ENCODE measurements at places on chromosomes 3 and 15. TPM values are rescaled to one million over a fixed set of nuclear protein-coding genes. Genes with fewer than 3 reads are reported as not detected.

GRCh38 chr3:152742368-152743347, 92.3 kb upstream of the P2RY1 start:
- no peak for DNase-seq

PLA2G4D gene
- total RNA-seq, result 4.8 TPM

- DNase-seq, result no peak
These were observed 273.4 kb downstream of the ARRDC4 start for GRCh38 chr15:98233873-98234272.

- DNase-seq, result peak; percentile 92
These were observed 84.5 kb upstream of the GALNT15 start for GRCh38 chr3:16090024-16090423.

PRR23E gene
- not detected for total RNA-seq

GRCh38 chr15:58420579-58421043, 11.2 kb upstream of the LIPC start:
- no peak for DNase-seq

DNA sequence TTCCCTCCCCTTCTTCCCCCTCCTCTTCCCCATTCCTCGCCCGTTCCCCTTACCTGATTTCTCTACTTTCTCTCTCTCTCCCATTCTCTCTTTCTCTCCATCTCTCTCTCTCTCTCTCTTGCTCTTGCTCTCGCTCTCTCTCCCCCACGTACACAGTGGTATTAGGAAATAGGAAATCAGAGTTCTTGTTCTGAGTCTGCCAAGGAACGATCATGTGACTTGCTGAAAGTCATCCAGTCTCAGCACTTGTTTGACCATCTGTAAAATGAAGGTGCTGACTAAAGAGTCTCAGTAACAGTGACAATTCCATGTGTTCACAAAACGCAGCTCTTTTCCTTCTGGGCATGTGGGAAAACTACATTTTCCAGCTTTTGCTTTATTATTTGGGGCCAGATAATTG, 445.0 kb upstream of the TGFBR2 start:
- DNase-seq, result peak; percentile 18

DNA sequence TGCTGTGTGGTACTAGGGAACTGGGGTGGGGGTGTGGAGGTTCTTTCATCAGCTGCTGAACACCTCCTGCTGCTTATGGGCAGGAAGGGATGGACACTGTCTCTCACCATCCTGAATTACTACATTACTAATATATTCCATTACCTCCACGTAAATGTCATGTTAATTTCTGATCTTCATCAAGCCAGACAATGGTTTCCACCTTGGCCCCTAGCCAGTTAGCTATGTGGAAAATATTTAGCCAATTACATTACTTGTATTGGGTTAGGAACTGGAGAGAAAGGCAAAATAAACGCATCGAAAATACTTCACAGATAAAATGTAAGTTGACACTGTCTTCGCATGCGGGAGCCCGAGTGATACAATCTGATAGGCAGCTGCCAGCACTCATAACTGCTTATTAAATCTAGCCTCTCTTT, 95.1 kb downstream of the FOXP1 start:
- no peak for DNase-seq

- DNase-seq, result no peak
These were observed 40.3 kb downstream of the WNT5A start for GRCh38 chr3:55446850-55447249.

GRAMD1C gene
- total RNA-seq, result 9.2 TPM

DNA sequence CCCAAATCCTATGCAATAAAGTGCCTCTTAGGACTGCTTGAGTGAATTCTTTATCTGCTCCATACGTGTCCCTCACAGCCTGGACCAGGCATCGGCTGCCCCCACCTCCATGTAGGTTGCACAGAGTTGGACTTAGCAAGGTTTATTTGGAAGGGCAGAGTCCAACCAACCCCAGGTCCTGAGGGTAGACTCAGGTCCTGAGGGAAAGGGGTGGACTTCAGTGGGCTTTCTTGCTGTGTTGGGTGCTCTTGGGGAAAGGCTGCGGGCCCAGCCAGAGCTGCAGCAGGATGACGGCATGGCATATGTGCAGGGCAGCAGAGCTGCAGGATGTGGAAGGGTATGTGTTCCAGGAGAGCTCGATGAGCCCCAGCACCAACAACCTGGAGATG, 6.5 kb downstream of the ALG3 start:
- no peak for DNase-seq

DNA sequence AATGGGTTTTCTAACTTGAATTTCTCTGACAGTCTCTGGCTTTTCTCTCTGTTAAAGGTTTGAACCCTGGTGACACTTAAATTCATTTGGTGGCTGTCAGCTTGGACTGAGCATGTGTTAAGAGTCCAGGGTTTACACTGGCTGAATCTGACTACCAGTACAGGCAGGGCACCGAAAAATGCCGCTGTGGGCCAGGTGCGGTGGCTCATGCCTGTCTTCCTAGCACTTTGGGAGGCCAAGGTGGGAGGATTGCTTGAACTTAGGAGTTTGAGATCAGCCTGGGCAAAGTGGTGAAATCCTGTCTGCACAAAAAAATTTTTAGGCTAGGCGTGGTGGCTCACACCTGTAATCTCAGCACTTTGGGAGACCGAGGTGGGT, 1.8 kb downstream of the MANF start:
- no peak for DNase-seq

TRPM1 gene
- 3.5 TPM for total RNA-seq

DNA sequence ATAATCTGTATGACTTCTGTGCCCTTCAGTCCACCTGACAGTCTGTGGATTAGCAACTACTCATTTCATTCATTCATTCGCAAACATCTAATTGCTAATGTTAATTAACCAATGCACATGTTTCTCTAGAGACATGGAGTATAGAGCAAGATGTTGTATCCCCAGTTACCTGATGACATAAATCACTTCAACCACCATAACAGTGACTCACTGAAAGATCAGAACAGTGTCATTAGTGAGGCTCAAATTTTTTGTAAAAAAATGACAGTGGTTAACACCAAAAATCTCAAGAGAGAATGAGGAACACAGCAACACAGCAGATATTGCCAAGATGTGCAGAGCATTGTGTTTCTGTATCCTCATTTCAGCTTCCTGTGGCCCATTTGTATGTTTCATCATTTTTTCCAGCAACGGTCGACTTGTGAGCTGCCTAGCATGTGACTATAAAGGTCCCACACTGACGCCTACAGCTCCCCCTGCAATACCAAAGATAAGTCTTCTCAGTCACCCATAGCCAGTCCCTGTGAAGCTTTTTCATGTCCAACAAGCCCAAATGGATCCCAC, 3.7 kb upstream of the PLD1 start:
- no peak for DNase-seq

ROPN1 gene
- total RNA-seq, result 0.69 TPM

DNA sequence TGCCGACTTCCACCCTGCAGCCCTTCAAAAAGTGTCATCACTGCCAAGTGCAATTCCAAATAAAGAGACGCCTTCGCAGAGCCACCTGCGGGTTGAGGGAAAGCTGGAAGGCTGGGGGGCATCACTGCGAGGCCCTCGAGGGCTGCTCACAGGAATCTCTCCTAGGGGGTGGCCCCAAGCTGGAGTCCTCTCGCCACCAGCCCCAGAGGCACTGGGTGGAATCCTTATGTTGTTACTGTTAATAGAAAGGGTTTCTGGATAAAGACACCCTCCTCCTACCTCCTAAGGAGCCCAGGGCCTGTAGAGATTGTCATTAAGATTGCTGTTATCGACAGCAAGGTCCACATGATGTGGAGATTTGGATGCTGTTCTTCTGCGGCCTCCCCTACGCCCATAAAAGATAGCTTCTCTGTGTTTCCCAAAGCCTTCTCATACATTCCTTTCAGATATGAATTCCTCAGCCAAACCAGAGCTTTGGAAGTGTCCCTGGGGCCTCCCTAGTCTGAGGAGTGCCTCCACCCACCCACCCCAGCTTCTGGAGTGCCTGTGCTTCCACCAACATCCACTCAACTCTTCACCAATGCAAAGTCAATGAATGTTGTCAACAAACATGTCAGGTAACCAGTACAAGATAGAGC, 512.7 kb downstream of the SHQ1 start:
- DNase-seq, result peak; percentile 13

GRCh38 chr3:101281521-101282030, 38.8 kb downstream of the IMPG2 start:
- no peak for DNase-seq

GRCh38 chr3:173703771-173704170, 306.2 kb downstream of the NLGN1 start:
- DNase-seq, result no peak

DNA sequence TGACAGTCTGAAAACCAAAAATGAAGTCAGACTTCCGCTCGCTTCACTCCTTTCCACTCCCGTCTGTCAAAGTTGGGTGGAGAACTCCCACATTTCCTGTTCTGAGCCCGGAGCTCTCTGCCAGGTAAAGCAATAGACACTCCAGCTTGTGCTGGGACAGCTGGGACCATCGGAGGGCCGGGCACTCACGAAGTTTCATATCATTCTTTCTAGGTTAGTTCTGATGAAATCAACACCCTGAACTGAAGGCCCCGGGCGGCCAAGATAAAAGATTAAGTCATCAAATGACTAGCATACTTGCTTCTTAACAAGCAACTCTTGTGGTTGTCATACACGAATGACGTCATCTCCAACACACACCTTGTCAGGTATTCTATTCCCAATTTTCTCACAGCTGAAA, 42.1 kb downstream of the MAGI1 start:
- DNase-seq, result no peak

CACNA1D gene
- total RNA-seq, result 5.6 TPM

- no peak for DNase-seq
These were observed 11.4 kb downstream of the LAMP3 start for GRCh38 chr3:183151086-183151485.

GRCh38 chr15:64284042-64284441, 71.9 kb downstream of the CSNK1G1 start:
- no peak for DNase-seq

- no peak for DNase-seq
These were observed 6.1 kb upstream of the USP8 start for GRCh38 chr15:50418041-50418583.

GRCh38 chr15:72319360-72319984, 485 bp downstream of the CELF6 start:
- peak; percentile 38 for DNase-seq

DNA sequence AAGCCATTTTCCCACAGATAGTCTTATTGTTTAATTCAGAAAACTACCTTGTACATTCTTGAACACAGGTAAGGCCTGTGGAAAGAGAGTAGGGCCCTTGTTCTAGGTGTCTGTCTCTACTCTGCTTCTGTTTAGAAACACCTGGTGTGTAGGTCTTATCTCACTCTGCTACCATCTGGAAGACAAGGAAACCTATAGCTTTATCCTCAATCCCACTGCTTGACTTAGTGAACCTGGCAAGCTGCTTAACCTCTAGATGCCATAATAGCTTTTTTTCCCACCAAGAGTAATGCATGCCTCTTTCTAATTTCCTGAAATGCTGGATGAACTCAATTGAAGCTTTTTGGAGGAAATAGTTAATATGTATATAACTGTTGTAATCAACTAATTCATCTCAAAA, 82.6 kb upstream of the RAP2B start:
- no peak for DNase-seq

GRCh38 chr15:41564286-41564959, 5.4 kb downstream of the TYRO3 start:
- no peak for DNase-seq

GRCh38 chr3:94065819-94066480, 3.1 kb downstream of the NSUN3 start:
- no peak for DNase-seq

DNA sequence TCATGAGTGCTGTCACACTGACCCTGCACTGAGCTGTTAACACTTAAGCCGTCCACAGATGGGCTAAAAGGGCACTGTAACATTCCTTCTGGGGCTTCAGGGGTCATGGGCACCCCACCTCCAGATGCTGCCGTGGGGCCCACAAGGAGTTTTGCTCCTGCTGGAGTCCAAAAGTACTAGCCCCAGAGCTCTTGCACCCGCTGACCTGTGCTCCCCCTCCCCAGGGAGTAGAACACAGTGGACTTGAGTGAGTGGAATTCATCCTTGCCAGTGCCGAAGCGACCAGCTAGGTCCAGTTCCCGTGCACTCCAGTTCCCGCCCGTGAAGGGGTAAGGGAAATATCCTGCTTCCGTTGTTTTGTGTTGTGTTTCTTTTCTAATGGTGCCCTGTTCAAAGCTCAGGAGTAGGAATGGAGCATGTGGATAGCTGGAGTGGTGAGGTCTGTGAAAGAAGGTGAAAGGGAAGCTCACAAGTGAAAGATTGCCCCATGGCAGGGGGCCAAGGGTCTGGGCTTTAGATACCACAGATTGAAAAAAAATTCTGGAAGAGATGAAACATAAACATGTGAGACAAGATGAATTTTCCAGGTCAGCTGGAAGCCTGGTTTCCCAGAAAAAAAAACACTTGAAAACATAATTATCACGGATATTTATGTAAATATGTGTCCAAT, 36.6 kb downstream of the SLCO2A1 start:
- DNase-seq, result no peak

ALG3 gene
- 13.8 TPM for total RNA-seq

NLGN1 gene
- 9.5 TPM for total RNA-seq

SLC22A14 gene
- 0.30 TPM for total RNA-seq

All from skin of body (tissue), 3 donors.